ENCODE measurements at places on chromosomes 4 and X.

DNA sequence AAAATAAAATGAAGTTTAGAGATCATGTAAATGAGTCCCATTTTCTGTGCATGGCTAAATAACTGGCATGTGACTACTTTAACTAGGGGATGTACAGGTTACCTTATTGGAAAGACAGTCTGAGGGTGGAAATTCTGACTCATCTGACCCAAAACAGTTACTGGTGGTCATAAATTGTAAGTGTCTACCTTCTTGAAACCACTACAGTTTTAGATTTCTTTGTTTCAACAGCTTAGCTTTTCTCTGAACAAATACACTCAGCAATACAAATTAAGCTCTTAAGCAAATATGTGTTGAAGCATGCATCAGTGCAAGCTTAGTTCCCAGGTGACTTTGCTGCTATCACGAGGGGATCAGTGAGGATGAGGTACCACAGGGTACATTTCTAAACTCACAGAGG lies 60.7 kb upstream of the PGM2 start:
- no peak for DNase-seq

DNA sequence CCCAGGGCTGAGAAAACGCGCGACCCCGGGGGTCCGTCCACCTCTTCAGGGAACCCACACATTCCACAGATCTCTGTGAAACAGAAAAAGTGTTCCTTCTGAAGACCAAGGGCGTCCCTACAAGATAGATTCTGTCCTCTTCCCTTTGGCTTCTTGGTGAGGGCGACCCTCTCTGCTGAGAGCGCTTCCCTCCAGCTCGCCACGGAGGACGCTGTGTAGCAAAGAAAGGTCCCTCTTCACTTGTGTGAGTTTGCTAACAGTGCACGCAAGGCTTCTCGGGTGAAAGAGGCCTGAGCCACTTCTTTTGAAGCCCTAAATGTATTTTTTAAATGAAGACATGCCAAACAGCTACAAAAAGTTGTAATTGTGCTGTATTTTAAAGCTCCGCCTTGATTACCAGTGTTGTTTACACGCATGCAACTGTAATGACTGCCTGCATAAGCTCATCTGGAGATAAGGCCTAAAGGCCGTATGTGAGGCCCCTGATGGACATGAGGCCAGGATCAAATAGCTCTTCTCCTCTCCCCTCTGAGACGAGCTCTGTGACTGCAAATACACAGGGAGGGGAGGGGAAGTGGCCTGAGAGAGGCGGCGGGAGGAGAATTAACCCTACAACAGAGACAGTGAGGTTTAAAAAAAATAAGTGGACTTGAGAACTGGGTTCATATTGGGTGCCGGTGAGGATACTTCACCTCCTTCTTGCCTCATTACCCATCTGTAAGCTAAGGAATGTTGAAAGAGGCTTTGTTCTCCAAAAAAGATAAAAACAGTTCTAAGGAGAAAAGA lies 95.5 kb downstream of the SOWAHB start:
- DNase-seq, result peak; percentile 37

GRCh38 chrX:56744996-56745395 lies 16.0 kb downstream of the NBDY start:
- DNase-seq, result no peak

DNA sequence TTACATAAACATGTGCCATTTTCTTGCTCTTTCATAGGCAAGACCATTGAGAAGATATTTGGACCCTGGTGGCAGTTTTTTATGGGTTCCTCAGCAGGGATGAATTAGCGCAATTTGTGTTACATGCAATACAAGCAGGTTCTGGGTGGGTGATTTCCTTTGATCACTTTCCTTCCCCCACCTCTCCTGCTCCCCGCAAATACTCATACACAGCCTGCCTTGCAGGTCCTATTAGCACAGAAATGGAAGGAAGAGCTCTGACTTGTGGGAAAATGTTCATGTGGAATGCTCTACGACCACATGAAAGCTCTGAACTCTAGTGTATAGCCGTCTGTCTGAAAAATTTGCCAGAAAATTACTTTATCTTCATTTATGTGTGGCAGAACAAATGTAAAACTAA lies 361.0 kb upstream of the FAT1 start:
- no peak for DNase-seq

GRCh38 chr4:1900087-1900433 lies 28.9 kb downstream of the NSD2 start:
- no peak for DNase-seq

DNA sequence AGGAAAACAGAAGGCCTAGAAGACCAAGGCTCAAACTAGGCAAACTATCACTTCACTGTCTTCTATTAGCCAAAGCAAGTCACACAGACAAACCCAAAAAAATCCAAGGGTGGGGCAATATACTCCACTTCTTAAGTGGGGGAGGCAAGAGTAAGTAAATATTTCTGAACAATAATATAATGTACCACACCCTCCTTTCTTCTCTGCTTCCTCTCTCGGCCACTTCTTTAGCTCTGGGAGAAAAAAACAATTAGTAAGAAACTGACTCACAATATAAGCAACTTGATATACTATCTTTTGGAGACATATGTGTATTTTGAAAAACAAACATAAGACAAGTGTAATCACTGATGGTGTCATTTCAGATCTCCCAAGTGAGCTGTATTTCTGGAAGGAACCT lies 14.8 kb downstream of the DCAF8L1 start:
- no peak for DNase-seq

- DNase-seq, result no peak
Measured at GRCh38 chr4:174263445-174263736, 20.1 kb downstream of the FBXO8 start.

Data from left renal cortex interstitium (tissue), 4 donors.